ENCODE measurements at places on chromosomes 1 and 21. TPM values are rescaled to one million over a fixed set of nuclear protein-coding genes. Genes with fewer than 3 reads are reported as not detected.

DNA sequence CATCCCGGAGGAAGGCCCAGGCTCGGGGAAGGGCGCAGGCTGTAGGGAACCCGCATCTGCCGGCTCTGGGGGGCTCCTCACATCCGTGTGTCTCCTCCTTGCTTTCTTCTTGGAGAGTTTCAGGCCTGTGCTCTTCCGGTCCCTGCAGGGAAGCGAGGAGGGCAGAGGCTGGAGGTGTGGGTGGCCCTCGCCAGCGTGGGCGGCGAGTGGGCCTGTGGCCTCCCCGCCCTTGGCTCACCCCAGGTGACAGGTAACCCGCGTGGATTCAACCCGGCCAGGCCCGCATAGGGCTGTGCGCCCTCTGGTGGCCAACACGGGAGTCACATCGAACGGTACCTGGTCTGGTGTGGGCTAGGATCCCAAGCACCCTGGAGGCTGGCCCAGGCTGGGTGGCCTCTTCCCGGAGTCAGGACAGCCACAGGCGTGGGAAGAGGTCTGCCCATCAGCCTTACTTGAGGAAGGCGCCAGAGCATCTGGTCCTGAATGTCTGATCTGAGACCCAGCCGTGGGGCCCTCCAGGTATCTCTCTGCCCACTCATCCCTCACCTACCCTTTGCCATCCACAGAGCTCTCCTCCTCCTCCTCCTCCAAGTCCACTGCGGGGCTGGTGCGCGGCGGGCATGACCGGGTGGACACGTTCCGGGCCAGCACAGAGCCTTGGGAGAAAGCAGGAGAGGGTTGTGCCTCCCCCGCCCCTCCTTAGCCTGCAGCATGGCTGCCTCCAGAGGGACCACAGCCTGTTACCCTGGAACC is 9.6 kb upstream of the TNFRSF25 start:
- peak; percentile 94 for DNase-seq

DNA sequence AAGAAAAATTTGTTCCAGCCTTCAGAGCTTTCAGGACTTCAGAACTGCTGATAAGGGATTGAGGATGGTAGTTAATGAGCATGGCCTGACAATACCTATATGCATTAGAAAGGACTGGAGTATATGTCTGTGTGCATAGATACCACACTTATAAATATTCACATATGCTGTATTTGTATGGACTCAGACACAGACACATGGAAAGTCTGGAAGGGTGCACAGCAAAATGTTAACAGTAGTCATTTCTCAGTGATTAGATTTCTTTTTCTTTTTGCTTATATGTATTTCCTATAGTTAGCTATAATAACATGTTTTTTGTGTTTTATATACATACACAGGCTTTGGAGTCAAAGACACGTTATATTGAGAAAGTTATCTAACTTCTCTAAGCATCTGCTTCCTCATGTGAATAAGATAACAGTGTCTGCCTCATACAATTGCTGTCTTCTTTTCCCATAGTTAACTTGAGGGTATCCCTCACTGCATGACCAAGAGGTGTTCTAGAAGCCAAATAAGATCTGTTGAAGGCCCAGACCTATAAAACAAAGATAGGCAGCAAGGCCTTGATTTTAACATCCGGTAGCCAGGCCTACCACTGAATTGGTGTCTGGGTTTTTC is 31.3 kb downstream of the INPP5B start:
- DNase-seq, result no peak

DNA sequence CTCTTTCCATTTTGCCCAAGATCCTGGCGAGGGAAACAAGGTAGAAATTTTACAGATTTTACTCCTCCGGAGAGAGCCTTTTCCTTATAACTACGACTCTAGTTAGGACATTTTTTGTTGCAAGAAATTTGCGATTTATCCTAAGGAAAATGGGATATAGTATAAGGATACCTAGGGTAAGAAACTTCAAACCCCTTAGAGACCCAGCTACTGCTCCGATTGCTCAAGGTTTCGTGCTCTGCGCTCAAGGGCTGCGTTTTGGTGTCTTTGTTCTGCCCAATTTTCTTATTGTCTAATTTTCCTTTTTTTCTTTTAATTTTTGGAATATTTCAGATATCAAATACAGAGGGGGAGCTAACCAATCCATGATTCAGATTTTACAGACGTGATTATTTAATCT is 1.5 kb downstream of the TTC3 start:
- no peak for DNase-seq

- no peak for DNase-seq
These were observed 62.8 kb downstream of the RGS13 start for GRCh38 chr1:192698731-192699130.

DNA sequence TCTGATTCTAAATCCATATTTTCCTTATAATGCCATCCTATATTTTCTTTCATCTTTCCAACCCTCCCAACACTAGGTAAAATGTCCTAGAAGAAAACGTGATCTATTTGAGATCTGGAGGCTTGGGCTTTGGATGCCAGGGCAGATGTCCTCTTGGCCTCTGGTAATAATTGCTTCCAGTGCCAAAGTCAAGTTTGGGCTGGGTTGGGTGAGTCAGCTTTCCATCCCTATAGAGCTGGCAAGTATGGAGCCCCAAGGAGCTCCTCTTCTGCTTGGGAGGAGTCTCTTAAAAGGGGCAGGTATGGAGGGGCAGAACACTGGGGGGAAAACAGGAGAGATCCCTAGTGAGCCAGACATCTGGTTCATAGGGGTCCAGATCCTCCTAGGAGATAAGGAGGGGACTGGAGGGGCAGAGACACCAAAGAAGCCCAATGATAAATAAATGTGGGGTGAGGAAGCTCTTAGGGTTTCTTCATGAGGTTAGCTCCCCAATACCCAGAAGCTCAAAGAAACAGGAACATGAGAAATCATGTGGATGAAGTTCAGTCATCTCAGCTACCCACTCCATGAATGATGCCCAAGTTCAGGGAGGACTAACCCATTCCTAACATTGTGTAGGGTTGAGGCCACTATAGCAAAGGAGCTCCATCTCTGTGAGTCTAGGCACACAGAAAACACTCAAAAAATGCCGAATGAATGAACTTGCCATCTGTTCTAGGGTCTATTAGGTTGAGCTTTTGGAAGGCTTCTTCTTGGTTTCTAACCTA is 3.5 kb downstream of the C1orf116 start:
- DNase-seq, result no peak

- no peak for DNase-seq
These were observed 44.8 kb downstream of the CHD1L start for GRCh38 chr1:147287133-147287865.

DNA sequence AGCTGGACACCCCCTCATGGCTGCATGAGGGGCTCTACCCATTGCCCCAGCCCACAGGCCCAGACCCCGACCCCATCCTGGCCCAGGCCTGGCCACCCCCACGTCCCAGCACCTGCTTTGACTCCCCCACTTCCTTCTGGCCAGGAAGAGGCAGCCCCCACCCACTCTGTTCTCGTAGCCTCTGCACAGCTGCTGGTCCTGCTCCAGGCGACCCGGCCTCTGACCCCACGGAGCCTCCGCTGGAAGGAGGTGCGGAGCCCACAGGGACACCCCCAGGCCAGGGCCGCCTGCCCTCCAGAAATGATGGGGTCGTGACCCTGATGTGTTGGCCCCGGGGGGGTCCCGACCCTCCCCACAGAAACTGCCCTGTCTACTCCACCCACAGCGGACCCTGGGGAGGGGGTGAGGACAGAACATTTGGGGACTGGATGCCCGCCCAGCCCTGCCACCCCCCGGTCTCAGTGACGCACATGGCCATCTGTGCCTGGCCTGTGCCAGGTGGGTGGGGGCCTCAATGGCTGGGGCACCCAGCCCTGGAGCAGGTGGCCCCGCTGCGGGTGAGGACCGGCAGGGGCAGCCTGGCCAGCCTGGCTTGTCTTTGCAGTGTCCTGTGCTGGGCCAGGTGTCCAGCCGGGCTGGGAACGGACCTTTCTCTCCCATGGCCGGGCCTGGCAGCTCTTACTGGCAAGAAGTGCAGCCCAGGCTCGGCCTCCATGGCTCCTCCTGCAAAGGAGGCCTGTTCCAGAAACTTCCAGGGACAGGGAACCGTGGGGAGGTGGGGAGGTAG is 78.6 kb downstream of the MORN1 start:
- DNase-seq, result no peak

- peak; percentile 44 for DNase-seq
These were observed 47.5 kb upstream of the CRNN start for GRCh38 chr1:152461544-152461943.

DNA sequence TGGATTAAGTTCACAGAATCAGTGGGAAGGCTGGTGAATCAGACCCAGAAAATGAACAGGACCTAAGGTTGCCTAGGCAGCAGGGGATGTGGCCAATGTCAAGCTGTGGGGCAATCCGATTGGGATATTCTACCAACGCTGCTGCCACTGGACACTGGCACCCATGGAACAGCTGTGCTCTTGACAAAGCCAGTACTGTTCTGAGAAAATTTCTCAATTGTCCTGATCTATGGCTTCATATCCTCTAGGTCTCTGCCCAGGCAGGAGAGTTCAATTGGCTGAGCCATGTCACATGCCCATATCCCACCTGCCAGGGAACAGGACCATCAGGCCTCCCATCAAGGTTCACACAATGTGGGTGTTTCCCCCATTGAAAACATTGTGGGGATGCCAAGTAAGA is 6.2 kb downstream of the TACSTD2 start:
- DNase-seq, result no peak

- DNase-seq, result no peak
These were observed 562.8 kb downstream of the KIF26B start for GRCh38 chr1:245717611-245718010.

GRCh38 chr1:91643431-91643830 is 142.8 kb downstream of the CDC7 start:
- DNase-seq, result no peak

DNA sequence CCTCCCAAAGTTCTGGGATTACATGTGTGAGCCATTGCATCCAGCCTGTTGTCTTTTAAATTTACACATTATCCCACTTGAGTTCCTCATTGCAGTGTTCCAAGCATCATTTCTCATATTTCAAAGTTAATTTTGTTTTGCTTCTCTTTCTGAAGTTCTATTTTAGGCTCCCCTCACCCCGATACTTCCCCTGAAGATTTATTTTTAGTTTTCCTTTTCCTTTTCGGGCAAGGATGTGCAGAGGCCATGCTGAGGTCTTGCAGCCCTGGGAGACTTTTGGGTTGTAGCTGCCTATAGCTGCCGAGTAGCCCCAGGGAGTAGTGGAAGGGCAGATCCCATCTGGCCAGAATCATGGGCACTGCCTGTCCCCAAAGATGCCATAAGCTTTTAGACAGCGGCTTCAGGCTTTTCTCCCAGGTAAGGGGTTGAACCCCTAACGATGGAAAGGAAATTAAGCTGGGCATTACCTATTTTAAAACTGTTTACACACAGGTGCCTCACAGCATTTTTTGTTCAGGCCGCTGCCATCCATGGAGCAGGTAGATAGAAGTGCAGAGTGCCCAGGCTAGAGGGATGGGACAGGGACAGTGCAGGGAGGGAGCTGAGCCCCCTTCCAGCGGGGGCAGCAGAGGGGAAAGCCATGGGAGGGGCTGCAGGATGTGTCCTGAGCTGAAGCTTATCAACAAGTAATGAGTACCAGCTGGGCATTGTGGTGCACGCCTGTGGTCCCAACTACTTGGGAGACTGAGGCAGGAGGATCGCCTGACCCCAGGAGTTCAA is 15.9 kb downstream of the PSEN2 start:
- DNase-seq, result no peak

DNA sequence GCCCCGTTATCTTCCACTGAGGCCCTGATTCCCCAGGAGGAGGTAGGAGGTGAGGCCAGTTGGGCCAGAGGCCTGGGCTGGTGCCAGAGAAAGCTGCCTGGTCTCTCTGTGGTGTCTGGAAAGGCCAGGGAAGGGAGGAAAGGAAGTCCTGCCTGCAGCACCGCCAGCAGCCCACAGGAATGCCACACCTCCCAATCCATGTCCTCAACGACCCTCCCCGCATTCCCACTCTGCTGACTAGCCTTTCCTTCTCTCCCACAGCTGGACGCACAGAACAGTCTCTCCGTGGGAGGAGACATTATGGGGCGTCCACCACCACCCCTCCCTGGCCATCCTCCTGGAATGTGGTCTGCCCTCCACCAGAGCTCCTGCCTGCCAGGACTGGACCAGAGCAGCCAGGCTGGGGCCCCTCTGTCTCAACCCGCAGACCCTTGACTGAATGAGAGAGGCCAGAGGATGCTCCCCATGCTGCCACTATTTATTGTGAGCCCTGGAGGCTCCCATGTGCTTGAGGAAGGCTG is 18.0 kb downstream of the CSF1 start:
- no peak for DNase-seq

DNA sequence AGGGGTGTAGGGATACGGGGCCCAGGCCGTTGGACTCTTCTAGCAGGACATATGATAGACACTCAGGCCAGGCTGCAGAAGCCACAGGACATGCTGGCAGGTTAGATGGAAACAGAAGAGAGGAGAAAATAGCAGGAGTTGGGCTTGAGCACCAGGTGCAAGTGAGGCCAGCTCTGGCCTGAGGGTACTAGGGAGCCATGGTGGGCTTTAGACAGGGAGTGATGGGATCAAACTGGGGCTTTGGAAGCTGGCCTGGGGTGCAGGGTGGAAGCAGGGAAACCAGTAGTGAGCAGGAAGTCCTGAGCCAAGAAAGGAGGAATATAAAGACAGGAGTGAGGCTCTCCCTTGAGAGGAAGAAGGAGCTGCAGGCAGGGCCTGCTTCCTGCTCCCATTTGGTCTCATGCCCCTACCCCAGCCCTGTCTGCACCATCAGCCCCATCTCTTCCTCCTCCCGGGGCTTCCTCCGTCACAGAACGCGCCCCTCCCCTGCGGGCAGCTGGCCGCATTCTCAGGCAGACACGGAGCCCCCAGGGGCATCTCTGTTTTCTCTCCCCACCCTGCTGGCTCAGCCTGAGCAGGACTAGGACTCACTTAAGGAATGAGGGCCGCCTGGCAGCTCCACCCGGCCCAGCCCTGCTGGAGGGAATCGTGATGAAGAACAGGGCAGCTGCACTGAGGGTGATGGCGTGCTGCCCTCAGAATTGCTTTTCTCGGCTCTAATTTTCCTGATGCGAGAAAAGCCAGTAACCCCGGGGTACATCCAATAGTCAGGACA is 165.5 kb upstream of the TMEM51 start:
- peak; percentile 61 for DNase-seq

- DNase-seq, result peak; percentile 21
These were observed 39.1 kb upstream of the SLC19A1 start for GRCh38 chr21:45581322-45581712.

- DNase-seq, result no peak
These were observed 13.5 kb downstream of the KCNQ4 start for GRCh38 chr1:40796939-40797667.

The MTARC2 gene
- polyA plus RNA-seq, result 6.1 TPM

The ANKRD45 gene
- polyA plus RNA-seq, result 1.8 TPM

The OR2T29 gene
- not detected for polyA plus RNA-seq

The PKLR gene
- polyA plus RNA-seq, result 0.03 TPM

The SARS1 gene
- polyA plus RNA-seq, result 106 TPM

The OR2L5 gene
- polyA plus RNA-seq, result not detected

The DENND2D gene
- 1.3 TPM for polyA plus RNA-seq

The KIF2C gene
- polyA plus RNA-seq, result 22.2 TPM

The TRIM45 gene
- 7.4 TPM for polyA plus RNA-seq

The ST3GAL3 gene
- 20.6 TPM for polyA plus RNA-seq

The C1orf174 gene
- polyA plus RNA-seq, result 21.4 TPM

The KCNJ9 gene
- polyA plus RNA-seq, result 0.05 TPM

The TSTD1 gene
- 93.9 TPM for polyA plus RNA-seq

The NCSTN gene
- 226 TPM for polyA plus RNA-seq

The RAB7B gene
- 0.15 TPM for polyA plus RNA-seq

The SMIM1 gene
- 5.9 TPM for polyA plus RNA-seq

The GNB1 gene
- 355 TPM for polyA plus RNA-seq

The ERRFI1 gene
- 66.9 TPM for polyA plus RNA-seq

The LAMB3 gene
- 14.1 TPM for polyA plus RNA-seq

The NBL1 gene
- 34.9 TPM for polyA plus RNA-seq
